ENCODE measurements at places on chromosomes 1 and 21.
A peak's percentile ranks its signal among the peaks of the same experiment; 100 is the strongest.

- DNase-seq = no peak
- H3K27me3 ChIP-seq = no peaks in the 10 kb centered on the region
- no peaks in the 10 kb centered on the region for H3K4me1 ChIP-seq
These were observed 158.3 kb downstream of the ST6GALNAC5 start for GRCh38 chr1:77025599-77025998.

GRCh38 chr1:83617883-83618282 is 381.0 kb downstream of the TTLL7 start:
- no peaks in the 10 kb centered on the region for H3K36me3 ChIP-seq
- DNase-seq = no peak
- H3K4me3 ChIP-seq = no peak overlapping the region
- no peaks in the 10 kb centered on the region for H3K4me1 ChIP-seq

DNA sequence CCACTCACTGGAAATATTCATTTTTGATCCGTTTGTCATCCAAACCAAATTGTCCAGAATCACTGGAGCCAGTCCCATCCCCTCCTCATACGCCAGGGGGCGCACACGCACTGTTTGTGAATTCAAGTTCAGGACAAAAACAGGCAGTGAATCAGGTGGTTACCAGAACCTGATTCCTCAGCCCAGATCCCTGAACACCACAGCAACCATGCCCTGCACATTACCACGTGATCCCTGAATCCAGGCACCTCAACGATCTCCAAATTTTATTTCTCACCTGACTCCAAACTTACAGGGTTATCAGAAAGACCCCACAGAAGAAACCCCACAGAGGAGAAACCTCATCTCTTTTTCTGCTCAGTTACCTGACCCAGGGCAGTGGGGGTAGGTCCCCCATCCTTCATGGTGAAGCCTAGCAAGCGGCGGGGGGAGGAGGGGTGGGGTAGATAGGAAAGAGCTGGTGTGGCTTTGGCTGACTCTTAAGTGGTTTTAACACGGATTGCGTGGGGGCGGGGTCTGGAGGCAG is 1.4 kb upstream of the PTPRF start:
- DNase-seq = peak; percentile 92
- H3K4me3 ChIP-seq = no peak overlapping the region
- peaks cover 6% of the 10 kb centered on the region for H3K4me1 ChIP-seq
- no peak overlapping the region for H3K27ac ChIP-seq

DNA sequence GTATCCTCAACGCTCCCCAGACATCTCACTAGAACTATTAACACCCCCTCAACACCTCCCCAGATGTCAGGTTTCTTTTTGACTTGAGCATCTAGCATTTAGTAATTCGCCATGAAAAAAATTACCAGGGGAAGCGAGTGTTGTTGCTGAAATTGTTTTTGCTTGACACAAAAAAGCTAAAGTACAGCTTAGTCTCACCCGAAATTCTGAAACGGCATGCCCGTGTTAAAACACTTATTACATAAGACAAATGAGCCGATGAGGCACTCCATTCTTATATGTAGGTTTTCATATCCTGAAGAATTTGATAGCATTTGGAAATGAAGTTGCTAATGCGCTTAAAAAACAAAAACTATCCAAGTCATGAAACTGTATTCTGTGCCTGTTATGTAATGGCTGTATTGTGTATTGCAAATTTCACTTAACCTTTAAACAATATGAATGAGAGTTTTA is 1.3 kb upstream of the NRIP1 start:
- H3K36me3 ChIP-seq = no peaks in the 10 kb centered on the region
- no peak for DNase-seq
- no peaks in the 10 kb centered on the region for H3K27me3 ChIP-seq
- peak overlapping the region; percentile 83 for H3K4me3 ChIP-seq

DNA sequence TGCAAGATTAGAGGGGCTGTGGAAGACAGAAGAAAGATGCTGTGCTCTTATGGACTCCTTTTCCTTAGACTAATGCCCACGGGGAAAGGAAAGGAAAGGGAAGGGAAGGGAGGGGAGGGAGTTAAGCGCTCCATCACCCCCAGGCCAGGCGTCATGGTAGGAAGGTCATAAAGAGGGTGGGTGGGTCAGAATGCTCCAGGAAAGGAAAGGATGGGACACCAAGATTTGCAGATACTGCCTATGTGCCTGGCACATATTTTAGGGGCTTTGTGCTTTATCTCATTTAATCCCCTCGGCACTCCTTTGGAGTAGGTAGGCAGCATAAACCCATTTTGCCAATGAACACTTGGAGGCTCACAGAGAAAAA is 41.4 kb downstream of the MAB21L3 start:
- H3K27me3 ChIP-seq = no peaks in the 10 kb centered on the region
- peak overlapping the region; percentile 46 for H3K4me3 ChIP-seq
- DNase-seq = no peak
- peak overlapping the region; percentile 63 for H3K27ac ChIP-seq
- H3K4me1 ChIP-seq = peaks cover 11% of the 10 kb centered on the region

DNA sequence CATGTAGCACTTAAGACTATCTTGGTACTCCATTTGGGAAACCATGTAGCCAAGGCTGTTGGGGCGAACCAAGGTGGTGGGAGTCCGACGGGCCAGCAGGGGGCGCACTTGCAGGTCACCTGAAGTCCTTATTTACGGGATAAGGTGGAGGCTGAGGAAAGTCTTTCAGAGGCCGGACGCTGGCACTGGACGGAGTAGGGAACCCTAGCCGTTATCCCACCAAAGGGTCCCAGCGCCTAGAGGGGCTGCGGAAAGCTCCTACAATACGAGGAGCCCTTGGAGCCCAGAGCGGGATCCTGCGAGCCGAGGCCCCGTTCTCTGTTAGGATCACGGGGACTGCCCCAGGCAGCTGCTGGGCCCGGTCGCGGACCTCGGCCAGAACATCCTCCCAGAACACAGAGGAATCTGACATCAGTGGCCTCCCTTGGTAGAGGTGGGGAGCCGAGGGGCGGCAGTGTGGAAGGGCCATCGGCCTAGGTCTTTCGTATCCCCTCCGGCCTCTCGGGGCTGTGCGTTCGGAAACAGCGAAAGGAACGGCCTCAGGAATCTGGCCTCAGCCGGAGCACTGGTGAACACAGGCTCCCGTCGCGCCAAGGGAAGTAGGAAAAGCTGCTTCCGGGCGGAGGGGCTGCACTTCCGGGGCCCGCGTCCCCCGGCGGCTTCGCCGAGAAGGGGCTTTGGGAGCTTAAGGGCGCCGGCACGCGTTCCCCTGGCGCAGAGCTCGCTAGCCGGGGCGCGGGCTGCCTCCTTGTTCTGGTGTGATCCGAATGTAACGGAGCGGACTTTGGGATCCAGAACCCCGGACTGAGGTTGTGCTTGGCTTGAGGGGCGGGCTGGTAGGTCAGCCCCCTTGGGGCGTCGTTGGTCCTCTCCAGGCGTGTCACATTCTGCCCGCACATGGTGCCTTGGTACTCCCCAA is 29.9 kb upstream of the RPTN start:
- peak overlapping the region; percentile 57 for H3K4me3 ChIP-seq
- peak; percentile 90 for DNase-seq
- no peaks in the 10 kb centered on the region for H3K4me1 ChIP-seq
- no peaks in the 10 kb centered on the region for H3K36me3 ChIP-seq
- H3K27ac ChIP-seq = peak overlapping the region; percentile 14
- H3K27me3 ChIP-seq = no peaks in the 10 kb centered on the region

DNA sequence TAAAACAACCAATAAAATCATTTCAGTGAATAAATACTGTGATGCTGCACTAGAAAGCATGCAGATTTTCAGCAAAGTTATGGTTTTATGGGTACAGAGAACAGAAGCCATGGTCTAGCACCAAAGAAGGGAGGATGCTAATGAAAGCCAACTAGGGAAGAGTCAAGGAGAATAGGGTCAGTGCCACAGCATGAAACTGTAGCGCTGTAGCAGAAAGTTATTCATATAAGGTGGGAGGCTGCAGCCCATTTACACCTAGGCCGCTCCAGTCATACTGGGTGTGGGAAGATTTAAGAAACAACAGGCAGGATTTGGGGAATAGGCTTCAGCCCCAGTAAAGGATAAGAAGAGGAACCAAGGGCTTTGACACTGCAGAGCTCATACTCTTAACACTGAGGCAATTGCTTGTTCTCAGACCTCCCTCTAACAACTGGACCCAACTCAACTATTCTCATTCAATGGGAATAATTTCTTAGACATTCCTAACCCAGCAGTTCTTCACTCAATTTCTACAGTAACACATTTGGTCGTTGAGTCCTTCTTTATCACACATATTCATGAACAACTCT is 4.4 kb downstream of the IFI16 start:
- H3K27me3 ChIP-seq = no peaks in the 10 kb centered on the region
- DNase-seq = no peak
- peaks cover 48% of the 10 kb centered on the region for H3K4me1 ChIP-seq
- peak overlapping the region; percentile 72 for H3K4me3 ChIP-seq
- H3K36me3 ChIP-seq = peaks cover 37% of the 10 kb centered on the region

DNA sequence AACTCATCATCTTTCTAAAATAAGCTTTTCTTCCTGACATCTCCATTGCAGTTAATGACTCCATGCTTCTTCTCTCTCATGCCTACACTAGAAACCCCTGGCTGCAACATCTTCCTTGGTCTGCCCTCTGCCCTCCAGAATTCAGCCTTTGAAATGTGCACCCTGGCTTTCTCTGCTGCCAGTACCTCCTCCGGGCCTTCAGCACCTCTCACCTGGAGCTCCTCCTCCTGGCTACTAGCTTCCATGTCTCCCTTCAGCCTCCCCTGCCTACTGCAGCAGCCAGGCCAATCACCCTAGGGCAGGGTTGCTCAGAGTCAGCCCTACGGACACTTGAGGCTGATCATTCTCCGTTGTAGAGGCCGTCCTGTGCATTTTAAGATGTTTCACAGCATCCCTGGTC is 18.3 kb downstream of the SUSD4 start:
- no peaks in the 10 kb centered on the region for H3K36me3 ChIP-seq
- H3K27ac ChIP-seq = no peak overlapping the region
- H3K27me3 ChIP-seq = no peaks in the 10 kb centered on the region

DNA sequence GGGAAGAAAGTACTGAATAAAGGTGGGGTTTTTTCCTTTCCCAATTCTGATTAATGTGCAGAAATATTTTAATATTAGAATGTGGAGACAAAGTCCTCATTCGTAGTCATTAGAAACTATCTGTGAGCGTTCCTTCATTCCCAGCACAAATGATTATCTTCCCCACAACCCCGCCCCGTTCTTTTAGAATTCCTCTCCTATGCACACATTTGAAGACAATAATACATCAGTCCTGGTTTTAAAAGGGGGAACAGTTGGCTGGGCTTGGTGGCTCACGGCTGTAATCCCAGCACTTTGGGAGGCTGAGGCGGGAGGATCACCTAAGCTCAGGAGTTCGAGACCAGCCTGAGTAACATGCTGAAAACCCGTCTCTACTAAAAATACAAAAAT is 876 bp downstream of the ALDH9A1 start:
- peak overlapping the region; percentile 96 for H3K27ac ChIP-seq
- DNase-seq = no peak
- peaks cover 22% of the 10 kb centered on the region for H3K4me1 ChIP-seq
- no peaks in the 10 kb centered on the region for H3K27me3 ChIP-seq
- H3K36me3 ChIP-seq = no peaks in the 10 kb centered on the region

DNA sequence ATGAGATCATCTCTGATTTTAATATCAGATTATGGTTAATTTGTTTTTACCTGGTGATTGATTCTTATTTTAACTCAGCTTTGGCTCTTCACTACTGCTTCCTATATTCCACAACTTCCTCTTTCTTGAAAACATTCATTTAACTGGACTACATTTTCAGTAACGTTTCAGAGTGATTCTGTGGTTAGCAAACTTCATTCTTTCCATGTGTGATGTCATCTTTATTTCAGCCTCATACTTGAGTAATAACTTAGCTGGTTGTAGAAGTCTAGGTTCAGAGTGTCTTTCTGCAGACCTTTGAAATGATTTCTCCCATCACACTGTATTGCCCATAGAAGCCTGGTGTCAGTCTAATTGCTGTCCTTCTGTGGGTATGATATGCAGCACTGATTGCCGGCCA is 36.0 kb upstream of the SLC35F3 start:
- no peaks in the 10 kb centered on the region for H3K4me1 ChIP-seq
- no peak overlapping the region for H3K27ac ChIP-seq
- no peak overlapping the region for H3K4me3 ChIP-seq
- DNase-seq = no peak

DNA sequence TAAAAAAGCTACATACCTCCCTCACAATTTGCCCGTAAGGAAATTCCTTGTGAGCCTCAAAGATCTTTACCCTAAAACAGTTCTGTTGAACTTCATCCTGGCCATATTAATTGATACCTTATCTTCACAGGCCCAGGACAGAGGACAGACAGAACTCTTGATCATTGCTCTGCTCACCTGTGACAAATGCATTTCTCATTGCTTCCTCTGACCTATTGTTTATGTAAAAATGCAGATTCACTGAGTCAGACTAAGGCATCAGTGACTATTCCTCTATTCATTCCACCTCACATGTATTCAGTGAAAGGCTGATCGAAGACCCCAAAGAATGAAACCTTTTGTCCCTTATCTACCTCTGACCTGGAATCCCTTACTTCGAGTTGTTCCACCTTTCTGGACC is 61.0 kb downstream of the BACH1 start:
- H3K36me3 ChIP-seq = no peaks in the 10 kb centered on the region
- no peak for DNase-seq
- no peak overlapping the region for H3K27ac ChIP-seq
- peaks cover 9% of the 10 kb centered on the region for H3K4me1 ChIP-seq
- H3K27me3 ChIP-seq = no peaks in the 10 kb centered on the region

GRCh38 chr1:35255276-35255675 is 13.2 kb upstream of the ZMYM4 start:
- DNase-seq = no peak
- no peaks in the 10 kb centered on the region for H3K36me3 ChIP-seq
- H3K27me3 ChIP-seq = no peaks in the 10 kb centered on the region
- H3K4me1 ChIP-seq = no peaks in the 10 kb centered on the region

GRCh38 chr21:26007951-26008498 is 162.5 kb downstream of the APP start:
- no peak for DNase-seq
- no peaks in the 10 kb centered on the region for H3K4me1 ChIP-seq
- H3K27me3 ChIP-seq = no peaks in the 10 kb centered on the region

DNA sequence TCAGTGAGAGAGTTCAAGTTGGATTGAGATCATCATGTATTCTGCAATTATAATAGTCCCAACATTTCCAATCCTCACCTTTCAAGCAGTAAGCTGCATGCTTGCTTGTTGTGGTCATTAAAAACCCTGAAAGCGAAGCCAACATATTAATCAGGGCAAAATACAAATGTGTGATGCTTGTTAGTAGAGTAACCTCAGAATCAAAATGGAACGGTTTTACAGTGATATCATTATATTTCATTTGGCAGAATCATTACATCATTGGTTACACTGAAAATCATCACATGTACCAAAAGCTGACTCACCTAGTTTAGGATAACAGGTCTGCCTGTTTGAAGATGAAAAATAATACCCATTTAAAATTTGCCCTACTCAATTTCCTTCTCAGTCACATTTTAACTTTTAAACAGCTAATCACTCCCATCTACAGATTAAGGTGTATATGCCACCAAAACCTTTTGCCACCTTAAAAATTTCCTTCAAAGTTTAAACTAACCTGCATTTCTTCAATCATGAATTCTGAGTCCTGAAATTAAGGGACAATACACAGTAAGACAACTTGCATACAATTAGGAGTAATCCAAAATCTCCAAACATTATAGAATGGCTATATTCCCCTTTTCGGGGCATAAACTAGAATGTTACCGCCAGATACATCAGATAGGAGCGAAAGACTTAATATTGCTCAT is 3.5 kb downstream of the GAS5 start:
- peaks cover 30% of the 10 kb centered on the region for H3K4me1 ChIP-seq
- H3K27ac ChIP-seq = no peak overlapping the region
- no peak for DNase-seq
- no peaks in the 10 kb centered on the region for H3K27me3 ChIP-seq
